ENCODE measurements at places on chromosomes 3 and 15.

DNA sequence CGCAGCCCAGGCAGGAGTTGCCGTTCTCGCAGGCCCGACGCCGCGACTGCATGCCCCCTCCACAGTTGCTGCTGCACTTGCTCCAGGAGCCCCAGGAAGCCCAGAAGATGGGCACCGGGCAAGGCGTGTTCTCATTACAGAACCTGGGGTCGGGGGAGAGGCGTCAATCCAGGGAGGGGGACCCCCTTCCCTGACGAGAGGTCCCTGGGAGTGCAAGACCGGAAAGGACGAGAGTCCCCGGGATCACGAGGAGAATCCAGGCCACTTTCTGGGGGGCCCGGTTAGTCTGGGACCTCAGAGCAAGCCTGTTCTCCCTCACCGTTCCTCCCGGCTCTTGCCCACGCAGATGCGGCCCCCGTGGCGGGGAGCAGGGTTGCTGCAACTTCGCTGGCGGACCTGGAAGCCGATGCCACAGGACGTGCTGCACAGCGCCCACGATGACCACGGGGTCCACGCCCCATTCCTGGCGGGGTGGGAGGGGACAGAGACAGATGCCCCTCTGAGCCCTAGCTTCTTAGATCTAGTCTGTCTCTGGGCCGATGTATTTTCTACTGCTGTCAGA is 113.9 kb downstream of the SEMA5B start:
- DNase-seq = no peak

DNA sequence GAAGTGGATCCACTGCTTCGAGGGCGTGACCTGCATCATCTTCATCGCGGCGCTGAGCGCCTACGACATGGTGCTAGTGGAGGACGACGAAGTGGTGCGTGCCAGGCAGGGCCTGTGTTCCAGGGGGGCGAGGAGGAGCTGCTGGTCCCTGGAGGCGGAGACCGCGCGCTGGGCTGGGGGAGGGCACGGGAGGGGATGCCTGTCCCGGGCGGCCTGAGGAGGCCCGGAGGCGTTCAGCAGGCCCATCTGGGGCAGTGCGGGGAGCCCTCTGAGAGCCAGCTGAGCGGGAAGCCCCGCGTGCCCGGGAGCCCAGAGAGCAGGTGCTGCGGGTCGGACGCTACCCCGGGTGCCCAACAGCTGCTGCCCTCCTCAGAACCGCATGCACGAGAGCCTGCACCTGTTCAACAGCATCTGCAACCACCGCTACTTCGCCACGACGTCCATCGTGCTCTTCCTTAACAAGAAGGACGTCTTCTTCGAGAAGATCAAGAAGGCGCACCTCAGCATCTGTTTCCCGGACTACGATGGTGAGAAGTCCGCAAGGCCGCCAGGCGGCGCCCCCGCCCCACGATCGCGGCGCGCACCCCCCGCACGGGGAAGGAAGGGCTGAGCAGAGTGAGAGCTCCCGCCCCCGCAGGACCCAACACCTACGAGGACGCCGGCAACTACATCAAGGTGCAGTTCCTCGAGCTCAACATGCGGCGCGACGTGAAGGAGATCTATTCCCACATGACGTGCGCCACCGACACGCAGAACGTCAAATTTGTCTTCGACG is 2.9 kb downstream of the GNAT1 start:
- peak; percentile 75 for DNase-seq

DNA sequence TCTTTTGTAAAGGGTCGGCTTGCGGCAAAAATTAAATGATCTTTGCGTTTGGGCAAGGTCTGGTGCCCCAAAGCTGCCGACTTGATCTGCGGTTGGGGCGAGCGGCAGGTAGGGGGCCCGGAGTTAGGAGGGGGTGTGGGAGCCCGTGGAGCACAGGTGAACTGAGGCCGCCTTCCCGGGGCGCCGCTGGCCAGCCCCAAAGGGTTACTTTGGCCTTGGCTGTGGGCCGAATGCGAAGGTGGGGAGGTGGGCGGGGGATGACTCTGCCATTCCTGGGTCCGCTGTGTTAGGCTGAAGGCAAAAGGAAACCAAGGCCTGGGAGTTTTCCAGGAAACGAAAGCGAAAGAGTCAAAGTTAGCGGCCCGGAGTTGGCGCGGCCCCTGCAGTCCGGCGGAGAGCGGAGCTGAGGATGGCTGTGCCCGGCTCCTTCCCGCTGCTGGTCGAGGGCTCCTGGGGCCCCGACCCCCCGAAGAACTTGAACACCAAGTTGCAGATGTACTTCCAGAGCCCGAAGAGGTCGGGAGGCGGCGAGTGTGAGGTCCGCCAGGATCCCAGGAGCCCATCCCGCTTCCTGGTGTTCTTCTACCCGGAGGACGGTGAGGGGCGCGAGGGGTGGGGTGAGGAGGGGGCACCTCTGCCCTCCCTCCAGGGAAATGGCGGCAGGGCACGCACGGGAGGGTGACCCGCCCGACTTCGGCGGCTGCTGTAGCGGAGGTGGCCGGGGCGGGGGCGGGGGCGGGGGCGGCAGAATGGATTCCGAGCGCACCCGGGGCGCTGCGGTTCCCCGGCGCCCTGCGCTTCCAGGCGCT is at the start of gene PARP14:
PARP14 (plus strand) TSS at position 365 of the 809 bp plus-strand sequence; CDS start at position 410, 45 bp downstream.
- peak; percentile 85 for DNase-seq

DNA sequence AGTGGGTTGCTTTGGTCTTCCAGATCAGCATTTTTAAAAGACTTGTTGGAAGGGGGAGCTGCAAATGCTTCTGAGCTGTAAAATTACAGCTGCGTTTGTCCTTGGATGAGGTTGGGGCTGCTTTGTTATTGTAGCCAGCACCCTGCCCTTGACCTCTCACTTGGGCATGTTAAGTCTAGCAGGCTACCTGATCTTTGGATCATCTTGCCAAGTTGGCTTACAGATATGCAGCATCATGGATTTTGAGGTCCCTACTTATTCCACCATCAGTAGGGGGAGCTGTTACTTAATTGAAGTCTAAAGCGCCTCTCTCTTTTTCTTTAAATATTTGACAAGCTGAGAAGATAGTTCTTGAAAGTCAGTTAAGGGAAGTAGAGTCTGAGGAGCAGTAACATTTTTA is 793.0 kb downstream of the MCTP2 start:
- DNase-seq = no peak

DNA sequence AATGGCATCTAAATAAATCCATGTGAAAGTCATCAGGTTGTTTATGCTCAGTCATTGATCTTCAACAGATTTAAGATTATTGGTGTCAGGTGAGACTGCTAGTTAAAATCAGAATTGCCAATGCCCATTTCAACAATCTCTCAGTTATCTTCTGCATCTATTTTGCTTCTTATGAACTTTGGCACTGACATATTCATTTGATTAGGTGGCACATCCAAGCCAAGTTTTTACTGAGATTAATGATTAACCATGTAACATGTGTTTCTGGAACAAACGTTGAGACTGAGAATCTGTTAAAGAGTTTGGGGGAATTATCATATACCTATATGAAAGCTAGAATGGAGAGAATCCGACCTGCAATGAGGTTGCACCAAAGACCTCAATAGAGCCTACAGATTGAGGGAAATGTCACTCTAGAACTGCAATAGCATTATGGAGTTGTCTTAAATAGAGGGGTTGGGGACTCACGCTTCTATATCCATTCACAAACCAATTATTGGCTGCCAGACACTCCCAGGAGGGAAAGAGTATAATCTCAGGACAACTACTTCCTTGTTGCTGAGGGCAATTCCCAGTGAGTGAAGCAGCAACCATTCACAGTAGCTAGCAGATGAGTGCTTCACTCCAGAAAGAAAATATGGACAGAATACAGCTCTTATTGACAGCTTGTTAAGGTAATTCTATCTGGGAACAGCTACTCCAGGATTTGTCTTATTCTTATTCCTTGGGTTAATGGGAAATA is 891.3 kb downstream of the SQOR start:
- peak; percentile 38 for DNase-seq

DNA sequence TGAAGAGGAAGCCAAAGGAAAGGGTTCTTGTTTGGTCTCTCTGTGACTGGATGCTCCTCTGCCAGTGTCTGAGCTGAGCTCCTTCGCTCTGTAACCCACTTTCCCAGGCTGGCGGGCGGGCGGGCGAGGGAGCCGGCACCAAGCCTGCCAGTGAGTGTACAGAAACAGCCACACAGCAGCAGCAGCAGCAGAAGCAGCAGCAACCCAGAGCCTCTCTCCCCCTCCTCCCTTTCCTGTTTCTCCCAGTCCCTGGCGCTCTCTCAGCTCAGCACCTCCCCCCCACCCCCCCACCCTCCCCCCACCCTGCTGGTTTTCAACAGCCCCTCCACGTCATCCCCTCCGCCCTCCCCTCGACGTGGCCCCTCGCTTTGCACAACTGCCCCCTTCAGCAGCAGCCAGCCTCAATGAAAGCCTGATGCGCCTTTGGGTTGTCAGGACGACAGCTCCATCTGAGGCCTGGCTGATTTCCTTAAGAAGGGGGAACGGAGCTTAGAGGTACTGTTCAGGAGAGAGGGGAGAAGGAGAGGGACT is at the start of gene LSAMP:
LSAMP (minus strand) TSS at position 177 of the 531 bp plus-strand sequence.
- DNase-seq = no peak

DNA sequence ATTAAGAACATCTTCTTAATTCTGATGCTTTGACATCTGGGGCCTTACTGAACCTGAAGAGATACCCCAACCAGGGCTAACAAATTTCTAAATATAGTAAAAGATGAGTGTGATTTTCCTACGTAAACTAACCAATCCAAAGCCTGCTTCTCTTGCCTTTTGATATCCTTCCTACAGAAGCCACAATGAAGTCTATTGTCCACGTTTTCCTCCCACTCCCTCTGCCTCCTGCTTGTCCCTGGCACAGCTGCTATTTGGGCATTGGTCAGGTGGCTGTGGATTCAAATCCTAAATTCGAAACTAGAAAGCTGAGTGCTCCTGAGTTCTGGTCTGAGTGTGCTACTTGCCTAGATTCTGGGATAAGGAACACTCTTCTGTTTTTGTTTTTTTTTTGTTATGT is 17.4 kb upstream of the MKRN3 start:
- no peak for DNase-seq

- no peak for DNase-seq
These were observed 91.1 kb downstream of the LIPC start for GRCh38 chr15:58522865-58523264.

DNA sequence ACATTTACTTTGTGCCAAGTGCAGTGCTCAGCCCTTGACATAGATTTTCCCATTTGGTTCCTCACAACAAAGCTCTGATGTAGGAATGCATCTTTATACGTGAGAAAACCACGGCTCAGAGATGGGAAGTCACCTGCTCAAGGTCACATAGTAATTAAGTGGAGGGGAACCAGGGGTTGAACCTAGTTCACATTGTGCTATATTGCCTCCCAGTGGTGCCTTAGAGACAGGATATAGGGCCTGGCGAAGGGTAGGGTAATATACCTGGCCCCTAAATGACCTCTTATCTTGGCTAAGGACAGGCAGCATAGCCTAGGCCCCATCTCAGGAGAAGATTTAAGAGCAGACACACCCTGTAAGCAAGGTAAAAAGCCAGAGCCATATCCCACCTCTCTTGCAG is 71.5 kb downstream of the FOXP1 start:
- no peak for DNase-seq

DNA sequence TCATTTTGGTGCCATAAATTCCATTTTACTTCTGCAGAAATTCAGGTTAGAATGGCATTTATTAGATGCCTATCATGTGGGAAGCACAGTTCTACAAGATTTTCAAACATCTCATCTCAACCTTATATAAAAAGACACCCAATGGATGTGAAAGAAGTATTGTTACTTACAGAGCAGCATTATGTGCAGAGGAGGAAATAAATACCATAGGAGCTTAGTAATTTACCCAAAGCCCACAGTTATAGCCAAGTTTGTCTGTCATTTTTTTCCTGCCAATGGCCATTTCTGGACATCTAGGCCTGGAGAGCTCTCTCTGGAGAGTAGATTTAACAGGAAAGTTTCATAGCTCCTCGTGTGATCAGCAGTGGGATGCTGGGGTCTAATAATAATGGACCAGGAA is 659.4 kb upstream of the NAALADL2 start:
- DNase-seq = no peak

- DNase-seq = no peak
These were observed 19.8 kb downstream of the SIN3A start for GRCh38 chr15:75431682-75432081.

DNA sequence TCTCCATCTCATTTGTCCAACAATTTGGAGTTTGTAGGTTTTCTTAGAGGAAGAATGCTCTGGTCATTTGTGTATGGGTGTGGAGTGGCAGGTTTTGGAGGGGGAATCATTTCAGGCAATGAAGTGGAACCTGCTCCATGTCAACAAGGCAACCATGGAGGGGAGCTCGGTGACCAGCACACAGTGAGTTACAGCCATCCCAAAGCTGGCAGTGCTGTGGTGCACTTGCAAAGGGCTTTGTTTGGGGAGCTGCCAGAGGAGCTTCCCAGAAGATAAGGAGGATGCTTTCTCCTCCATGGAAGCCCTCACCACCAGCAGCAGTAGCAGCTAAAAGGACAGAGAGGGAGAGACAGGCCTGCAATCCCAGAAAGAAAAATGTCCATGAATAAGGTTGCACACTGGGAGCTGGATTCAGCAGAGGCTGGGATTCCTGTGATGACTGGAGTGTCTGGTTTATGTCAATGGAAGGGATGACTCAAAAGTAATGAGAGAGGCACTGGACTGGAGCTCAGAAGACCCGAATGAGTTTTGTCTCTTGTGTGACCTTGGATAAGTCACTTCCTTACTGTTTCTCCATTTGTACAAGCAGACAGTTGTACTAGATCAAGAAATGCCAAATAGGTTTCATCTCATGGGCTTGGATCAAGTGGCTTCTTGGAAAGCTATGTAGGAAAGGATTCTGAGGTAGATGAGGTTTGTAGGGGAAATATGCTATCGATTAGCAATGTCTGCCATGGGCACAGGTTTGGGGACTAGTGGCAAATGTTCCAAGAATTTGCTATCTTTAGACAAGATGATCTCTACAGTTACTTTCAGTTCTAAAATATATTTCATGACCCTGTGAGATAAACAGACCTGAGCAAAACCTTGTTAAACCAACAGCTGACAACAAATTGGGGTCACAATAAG is 27.2 kb upstream of the UBE2Q2 start:
- no peak for DNase-seq

- no peak for DNase-seq
These were observed 19.7 kb downstream of the GPR171 start for GRCh38 chr3:151183265-151183671.

Data from mucosa of descending colon (tissue), 3 donors.